ENCODE measurements at places on chromosomes 11 and 22. TPM values are rescaled to one million over a fixed set of nuclear protein-coding genes. Genes with fewer than 3 reads are reported as not detected.

DNA sequence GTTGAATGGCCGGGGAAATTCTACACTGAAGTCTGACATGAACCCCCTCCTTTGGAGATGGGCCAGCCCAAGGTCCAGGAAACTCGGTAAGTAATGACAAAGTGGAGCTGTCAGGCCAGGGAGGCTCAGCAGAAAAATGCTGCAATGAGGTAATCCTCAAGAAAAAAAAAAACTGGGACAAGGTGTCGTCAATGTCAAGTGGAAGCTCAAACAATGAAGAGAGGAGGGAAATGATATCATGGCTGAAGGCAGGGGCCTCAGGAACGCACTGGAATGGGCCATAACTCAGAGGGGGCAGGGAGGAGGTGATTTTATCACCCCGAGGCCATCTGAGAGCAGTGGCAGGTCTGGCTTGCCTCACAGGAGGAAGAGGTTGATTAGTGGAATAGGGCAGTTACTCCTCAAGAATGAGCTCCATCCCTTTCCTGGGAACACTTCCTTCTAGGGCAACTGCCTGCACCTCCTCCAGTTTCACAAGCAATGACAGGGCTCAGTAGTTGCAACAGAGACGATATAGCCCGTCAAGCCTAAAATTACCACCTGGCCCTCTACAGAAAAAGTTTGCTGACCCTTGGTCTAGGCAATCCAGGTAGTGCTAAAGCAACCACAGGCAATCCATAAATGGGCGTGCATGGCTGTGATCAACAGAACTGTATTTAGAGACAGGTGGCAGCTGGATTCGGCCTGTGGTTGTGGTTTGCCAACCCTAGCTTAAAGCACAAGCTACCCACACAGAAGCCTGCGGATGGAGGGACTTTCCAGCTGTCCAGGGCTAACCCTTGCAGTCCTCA, 65.2 kb downstream of the FBXO7 start:
- peak; percentile 21 for DNase-seq

DGCR6 gene
- polyA plus RNA-seq = 2.4 TPM

SGSM1 gene
- polyA plus RNA-seq = 2.2 TPM

BATF2 gene
- 12.1 TPM for polyA plus RNA-seq

POU2AF3 gene
- polyA plus RNA-seq = 13.8 TPM

HORMAD2 gene
- polyA plus RNA-seq = not detected
